ENCODE measurements at places on chromosomes 11 and 22. TPM values are rescaled to one million over a fixed set of nuclear protein-coding genes. Genes with fewer than 3 reads are reported as not detected.

The EFCAB6 gene
- not detected for total RNA-seq

The OR52E8 gene
- not detected for total RNA-seq

The OR2AG2 gene
- total RNA-seq, result 0.47 TPM

The FGF4 gene
- total RNA-seq, result not detected

The DEUP1 gene
- total RNA-seq, result not detected

The MRPL16 gene
- total RNA-seq, result 93.9 TPM

The LUZP2 gene
- total RNA-seq, result not detected

The CLTCL1 gene
- total RNA-seq, result 0.64 TPM

The RASGRP2 gene
- total RNA-seq, result 19.5 TPM

The MMP7 gene
- not detected for total RNA-seq

GRCh38 chr11:12269446-12270214 is 107.7 kb upstream of the PARVA start:
- peaks cover 9% of the 10 kb centered on the region for H3K36me3 ChIP-seq
- DNase-seq, result no peak
- H3K4me1 ChIP-seq, result no peaks in the 10 kb centered on the region
- H3K27ac ChIP-seq, result no peak overlapping the region
- no peaks in the 10 kb centered on the region for H3K27me3 ChIP-seq
- no peak overlapping the region for H3K4me3 ChIP-seq

DNA sequence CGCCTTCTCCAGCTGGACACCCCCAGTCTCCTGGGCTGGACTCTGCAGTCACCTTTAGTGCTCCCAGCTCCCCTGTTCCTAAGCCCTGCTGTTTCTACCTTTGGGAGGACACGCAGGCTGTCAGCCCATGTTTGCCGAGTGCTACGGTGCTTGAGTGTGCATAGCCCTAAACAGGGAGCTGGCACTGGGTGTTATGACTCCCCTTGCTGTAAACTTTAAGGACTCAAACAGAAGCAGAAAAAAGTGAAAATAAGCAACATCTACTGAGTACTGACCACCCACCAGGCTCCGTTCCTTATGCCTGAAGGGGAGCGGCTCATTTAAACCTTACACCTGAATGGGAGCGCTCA is 7.3 kb upstream of the APOBEC3B start:
- H3K4me1 ChIP-seq, result peaks cover 18% of the 10 kb centered on the region
- H3K27ac ChIP-seq, result no peak overlapping the region
- no peak overlapping the region for H3K4me3 ChIP-seq
- no peaks in the 10 kb centered on the region for H3K36me3 ChIP-seq
- DNase-seq, result no peak

DNA sequence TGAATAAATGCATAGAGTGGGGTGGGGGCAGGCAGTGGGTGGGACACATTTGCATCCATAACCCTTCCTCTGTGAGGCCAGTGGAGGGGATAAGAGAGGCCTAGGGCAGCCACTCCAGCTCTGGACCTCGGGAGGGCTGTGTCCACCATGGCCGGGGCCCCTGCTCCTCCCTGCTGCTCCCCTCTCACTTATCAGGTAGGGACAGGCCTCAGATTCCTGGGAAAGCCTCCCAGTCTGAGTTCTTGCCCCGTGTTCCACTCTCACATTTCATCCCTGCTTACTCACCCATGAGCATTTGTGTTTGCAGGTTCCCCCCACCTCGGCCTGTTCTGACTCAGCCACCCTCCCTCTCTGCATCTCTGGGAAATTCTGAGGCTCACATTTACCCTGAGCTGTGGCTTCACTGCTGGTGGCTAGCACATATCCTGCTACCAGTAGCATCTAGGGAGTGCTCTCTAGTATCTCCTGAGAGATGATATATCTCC is 128.7 kb upstream of the TOP3B start:
- no peaks in the 10 kb centered on the region for H3K36me3 ChIP-seq
- peak overlapping the region; percentile 68 for H3K4me3 ChIP-seq
- peaks cover 7% of the 10 kb centered on the region for H3K27me3 ChIP-seq

DNA sequence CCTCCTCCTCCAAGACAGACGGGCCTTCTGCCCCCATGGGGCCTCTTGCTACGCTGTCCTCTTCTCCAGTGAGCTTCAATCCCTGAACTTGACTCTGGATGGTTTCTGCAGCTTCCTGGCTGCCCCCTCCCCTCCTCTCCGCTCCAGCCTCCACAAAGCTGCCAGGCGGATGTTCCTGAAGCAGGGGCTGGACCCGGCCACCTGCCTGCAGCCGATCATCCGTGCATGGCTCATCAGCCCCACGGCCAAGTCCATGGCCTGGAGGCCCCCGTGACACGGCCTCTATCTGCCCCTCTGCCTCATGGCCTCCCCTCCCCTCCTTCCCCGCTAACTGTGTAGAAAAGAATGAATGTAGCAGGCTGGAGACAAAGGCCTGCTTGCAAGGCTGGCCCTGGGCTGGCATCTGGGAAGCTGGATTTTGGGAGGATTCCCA is 6.8 kb upstream of the SUN2 start:
- H3K4me3 ChIP-seq, result no peak overlapping the region
- no peaks in the 10 kb centered on the region for H3K36me3 ChIP-seq
- H3K27ac ChIP-seq, result no peak overlapping the region
- H3K4me1 ChIP-seq, result peaks cover 15% of the 10 kb centered on the region

DNA sequence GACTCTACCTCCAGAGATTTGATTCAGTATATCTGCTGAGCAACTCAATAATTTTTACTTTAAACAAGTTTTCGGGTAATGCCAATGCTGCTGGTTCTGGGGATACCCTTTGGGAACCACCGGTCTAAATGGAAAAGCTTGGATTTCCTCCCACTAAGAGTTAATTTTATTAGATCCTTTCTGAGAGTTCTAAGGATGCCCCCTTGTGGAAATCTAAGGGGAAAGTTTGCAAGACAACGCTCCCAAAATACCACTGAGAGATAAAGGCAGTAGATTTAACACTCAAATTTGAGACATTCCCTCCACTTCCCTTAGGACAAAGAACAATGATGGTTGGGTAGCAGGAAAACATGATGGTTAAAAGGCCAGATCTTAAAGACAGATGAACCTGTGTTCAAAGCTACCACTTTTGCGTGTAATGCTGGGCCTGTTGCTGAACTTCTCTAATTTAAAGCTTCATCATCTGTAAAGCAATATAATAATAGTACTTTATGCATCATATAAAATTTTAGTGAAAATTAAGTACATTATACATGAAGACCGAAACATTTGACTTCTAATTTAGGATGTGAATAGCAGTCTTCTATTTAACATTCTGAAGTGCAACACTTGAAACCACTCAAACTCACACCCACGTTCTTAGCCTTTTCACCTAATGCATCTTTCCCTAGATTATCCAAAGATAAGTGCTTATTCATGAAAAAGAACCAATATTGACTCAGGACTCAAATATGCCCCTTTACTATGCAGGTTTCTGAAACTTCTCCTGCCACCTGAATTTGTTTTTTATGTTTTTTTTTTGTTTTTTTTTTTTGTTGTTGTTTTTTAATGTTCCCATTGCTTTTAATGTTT is 110.1 kb upstream of the LUZP2 start:
- H3K4me3 ChIP-seq, result no peak overlapping the region
- H3K36me3 ChIP-seq, result no peaks in the 10 kb centered on the region
- H3K27me3 ChIP-seq, result no peaks in the 10 kb centered on the region
- no peaks in the 10 kb centered on the region for H3K4me1 ChIP-seq
- DNase-seq, result no peak
- no peak overlapping the region for H3K27ac ChIP-seq

GRCh38 chr11:92545906-92546471 is 321.4 kb downstream of the FAT3 start:
- no peak for DNase-seq
- no peak overlapping the region for H3K27ac ChIP-seq
- no peaks in the 10 kb centered on the region for H3K27me3 ChIP-seq
- H3K4me1 ChIP-seq, result no peaks in the 10 kb centered on the region

GRCh38 chr11:34604145-34604544 is 16.7 kb upstream of the EHF start:
- H3K36me3 ChIP-seq, result no peaks in the 10 kb centered on the region
- H3K4me1 ChIP-seq, result peaks cover 7% of the 10 kb centered on the region
- H3K27me3 ChIP-seq, result peaks cover 9% of the 10 kb centered on the region
- no peak overlapping the region for H3K27ac ChIP-seq
- no peak overlapping the region for H3K4me3 ChIP-seq

DNA sequence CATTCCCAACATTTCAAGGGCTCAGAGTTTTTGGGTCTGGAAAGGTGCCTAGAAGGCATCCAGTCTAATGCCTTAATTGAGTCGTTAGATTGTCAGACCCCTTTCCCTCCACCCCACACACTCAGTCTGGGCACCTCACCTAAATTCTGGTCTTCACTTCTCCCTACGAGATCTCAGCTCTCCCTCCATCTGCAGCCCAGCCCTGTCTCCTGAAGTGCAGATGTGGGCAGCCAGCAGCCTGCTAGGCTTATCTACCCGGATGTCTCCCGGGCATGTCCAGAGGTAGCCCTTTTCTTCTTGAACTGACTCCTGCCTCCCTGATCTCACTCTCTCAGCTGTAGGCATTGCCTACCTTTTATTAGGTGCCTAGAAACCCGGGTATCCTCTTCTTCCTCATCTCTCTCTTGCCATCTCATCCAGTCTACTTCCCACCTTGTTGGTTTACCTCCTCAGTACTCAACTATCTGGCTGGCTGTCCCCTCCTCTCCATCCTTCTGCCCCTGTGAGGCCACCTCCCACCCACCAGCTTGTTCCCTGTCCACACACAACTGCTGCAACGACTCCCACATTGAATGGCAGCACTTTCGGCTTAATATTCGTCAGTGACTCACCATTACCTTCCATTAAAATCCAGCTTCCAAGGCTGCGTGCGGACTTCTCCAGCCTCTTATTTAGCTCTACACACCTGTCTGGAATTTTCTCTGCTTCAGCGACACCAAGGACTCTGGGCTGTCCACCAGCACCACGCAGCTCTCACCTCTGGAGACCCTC is 6.2 kb downstream of the SEPTIN3 start:
- H3K36me3 ChIP-seq, result no peaks in the 10 kb centered on the region
- peak overlapping the region; percentile 70 for H3K4me3 ChIP-seq
- no peak for DNase-seq
- peaks cover 21% of the 10 kb centered on the region for H3K4me1 ChIP-seq

GRCh38 chr11:9759519-9760192 is 95.8 kb downstream of the SWAP70 start:
- H3K4me3 ChIP-seq, result peak overlapping the region; percentile 84
- peak; percentile 80 for DNase-seq
- H3K27me3 ChIP-seq, result peaks cover 2% of the 10 kb centered on the region
- peaks cover 1% of the 10 kb centered on the region for H3K36me3 ChIP-seq

DNA sequence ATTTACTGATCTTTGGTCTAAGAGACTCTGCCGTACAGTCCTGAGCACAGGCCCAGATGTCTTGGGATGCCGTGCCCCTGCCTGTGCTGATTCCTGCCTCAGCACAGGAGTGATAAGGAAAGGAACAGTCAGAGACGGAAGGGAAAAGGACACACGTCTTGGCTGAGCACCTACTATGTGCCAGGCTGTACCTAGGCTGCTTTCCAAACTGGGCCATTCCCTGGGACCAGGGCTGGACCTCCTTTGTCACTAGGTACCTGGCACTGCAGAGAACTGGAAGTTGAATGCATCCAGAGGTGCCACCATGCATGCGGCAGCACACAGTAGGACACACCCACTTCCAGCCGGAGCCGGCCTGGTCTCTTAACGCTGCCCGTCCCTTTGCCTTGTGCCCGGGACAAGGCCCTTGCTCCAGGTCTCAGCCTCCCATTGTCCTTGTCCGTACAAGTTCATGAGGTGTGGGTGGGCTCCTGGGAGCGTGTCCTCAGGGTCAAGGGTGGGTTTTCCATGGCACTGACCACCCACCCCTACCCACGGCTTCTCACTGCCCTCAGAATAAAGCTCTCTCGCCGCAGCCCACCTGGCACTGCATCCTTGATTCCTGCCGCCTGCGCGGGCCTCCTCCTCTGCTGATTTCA is 1.1 kb upstream of the SSTR3 start:
- peaks cover 18% of the 10 kb centered on the region for H3K4me1 ChIP-seq
- peaks cover 12% of the 10 kb centered on the region for H3K36me3 ChIP-seq
- DNase-seq, result no peak
- no peaks in the 10 kb centered on the region for H3K27me3 ChIP-seq
- no peak overlapping the region for H3K27ac ChIP-seq

GRCh38 chr11:58043379-58043778 is 12.6 kb downstream of the OR6Q1 start:
- no peaks in the 10 kb centered on the region for H3K36me3 ChIP-seq
- H3K27ac ChIP-seq, result no peak overlapping the region
- H3K4me3 ChIP-seq, result no peak overlapping the region
- no peak for DNase-seq
- no peaks in the 10 kb centered on the region for H3K4me1 ChIP-seq
- no peaks in the 10 kb centered on the region for H3K27me3 ChIP-seq

DNA sequence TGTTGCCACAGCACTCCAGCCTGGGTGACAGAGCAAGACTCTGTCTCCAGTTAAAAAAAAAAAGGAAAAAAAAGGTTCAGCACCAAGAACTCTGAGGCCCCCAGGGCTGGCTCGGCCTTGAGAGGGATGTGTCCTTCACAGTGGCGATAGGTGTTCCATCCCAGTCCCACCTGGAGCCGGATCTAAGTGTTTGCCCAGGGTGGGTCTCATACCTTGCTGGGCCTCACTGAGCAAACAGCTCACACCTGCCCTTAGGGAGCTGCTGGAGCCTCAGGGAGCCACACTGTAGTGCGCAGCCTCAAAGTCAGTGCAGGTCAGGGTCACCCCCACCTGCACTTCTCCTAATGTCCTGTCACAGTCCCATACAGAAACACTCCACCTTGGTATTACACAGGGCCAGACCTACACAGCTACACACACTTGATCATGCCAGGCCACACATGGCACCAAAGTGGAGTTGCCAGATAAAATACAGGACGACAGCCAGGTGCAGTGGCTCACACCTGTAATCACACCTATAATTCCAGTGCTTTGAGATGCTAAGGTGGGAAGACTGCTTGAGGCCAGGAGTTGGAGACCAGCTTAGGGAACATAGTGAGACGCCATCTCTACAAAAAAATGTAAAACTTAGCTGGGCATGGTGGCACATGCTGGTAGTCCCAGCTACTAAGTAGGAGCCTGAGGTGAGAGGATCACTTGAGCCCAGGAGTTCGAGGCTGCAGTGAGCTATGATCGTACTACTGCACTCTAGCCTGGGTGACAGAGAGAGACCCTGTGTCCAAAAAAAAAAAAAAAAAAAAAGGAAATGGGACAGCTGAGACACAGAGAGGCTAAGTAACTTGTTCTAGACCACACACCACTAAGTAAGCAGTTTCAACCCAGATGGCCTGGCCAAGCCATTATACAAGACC is 7.3 kb downstream of the STARD10 start:
- no peaks in the 10 kb centered on the region for H3K36me3 ChIP-seq
- no peak for DNase-seq
- no peaks in the 10 kb centered on the region for H3K27me3 ChIP-seq
- no peak overlapping the region for H3K27ac ChIP-seq
- H3K4me3 ChIP-seq, result no peak overlapping the region
